Activated naive CD4-positive, alpha-beta T cell treated with Interleukin-2 at 50 U/mL for 16 hours (primary cell): ENCODE measurements at places on chromosomes 2 and 18.

DNA sequence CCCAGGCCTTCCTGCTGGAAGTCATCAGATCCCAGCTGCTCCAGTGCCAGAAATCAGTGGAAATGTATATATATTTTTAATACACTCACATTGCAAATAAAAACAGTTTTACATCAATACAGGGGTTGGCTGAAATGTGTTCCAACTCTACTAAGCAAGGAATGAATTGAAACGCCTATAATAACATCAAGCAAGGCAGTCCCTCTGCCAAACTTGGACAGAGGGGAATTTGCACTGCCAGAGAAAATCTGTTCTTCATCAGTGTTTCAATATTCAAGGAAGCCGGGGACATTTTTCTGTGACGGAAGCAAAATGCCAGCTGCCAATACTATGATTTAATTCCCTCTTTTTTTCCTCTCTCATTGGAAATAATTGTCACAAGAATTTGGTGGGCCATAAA lies 335.3 kb downstream of the TNS1 start:
- no peak for DNase-seq

DNA sequence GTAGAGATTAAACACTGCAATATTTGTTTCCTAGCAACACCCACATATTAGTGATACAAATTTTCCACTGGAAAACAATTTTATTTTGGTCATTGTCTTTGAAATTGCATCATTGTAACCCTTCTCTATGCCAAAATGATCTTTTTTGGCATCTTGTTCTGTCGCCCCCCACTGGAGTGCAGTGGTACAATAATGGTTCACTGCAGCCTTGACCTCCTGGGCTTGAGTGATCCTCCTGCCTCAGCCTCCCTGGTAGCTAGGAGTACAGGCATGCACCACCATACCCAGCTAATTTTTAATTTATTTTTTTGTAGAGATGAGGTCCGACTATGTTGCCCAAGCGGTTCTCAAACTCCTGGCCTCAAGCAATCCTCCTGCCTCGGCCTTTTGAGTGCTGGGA lies 117.4 kb downstream of the PIK3C3 start:
- DNase-seq, result no peak

DNA sequence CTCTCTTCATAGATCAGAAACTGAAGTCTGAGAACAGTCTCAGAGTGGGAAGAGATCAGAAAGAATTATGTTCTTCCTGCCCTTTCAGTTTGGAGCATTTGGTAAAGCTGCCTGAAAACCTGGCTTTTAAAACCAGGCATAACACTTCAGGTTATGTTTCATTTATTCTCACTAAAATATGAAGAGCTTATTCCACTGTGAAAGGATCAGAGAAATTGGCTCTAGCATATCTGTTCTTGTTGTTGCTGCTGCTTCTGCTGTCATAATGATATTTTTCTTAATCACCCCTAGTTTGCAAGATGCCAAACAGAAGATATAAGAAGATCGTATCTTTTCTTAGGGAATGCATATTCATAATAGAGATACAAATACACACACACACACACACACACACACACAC lies 476.9 kb downstream of the XIRP2 start:
- no peak for DNase-seq

DNA sequence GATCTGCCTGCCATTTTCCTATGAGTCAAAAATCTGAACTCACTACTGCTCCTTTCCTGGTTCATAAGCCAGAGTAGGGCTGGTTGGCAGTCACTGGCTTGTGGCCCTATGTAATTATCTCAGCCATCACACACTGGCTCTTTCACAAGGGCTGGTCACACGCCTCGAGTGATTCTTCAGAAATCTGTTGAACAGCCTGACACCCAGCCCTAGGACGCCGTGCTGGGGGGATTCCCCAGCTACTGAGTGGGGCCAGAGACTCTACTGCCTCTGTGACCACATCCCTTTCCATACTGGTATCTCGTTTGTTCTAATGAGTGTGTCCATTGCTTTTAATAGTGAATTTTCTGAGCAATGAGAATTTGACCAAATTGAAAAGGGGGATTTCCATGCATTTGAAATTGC lies 45.8 kb upstream of the RBM44 start:
- peak; percentile 36 for DNase-seq

DNA sequence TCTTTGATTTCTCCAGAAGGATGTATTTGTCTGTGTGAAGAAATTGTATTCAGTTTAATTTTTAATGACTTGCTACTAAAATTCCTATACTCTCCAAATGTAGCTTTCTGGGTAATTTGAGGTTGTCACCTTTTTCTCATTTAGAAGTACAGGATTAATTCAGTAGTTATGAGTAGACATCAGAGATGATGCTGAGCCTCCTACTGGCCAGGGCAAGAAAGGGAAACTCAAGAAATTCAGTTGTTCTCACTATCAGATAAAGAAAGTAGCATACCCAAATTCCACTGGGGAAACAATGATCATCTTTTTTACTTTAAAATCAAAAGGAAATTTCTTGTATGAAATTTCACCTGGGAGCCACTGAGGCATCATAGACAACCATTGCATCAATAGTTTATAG lies 199.4 kb downstream of the SATB2 start:
- DNase-seq, result no peak

DNA sequence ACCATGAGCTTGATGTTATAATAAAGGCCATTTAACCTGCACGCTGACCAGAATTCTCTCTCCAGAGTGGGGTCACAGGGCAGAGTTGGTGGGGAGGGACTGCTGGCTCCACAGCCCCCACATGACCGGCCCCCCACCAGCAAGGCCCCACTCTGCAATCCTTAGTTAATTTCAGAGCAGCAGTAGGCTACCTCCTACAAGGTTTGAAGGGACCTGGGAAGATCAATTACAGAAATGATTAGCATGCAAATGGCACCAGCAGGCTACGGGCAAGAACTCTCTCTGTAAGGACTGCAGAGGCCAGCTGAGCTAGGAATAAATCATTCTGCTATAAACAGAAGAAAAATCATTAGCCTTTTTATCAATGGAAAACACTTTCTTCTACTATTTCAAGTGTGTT lies 135.3 kb downstream of the C1D start:
- DNase-seq, result no peak

- DNase-seq, result no peak
Measured at GRCh38 chr2:140770645-140771044, 1360.2 kb downstream of the LRP1B start.

GRCh38 chr2:237449193-237449881 lies 35.4 kb upstream of the COL6A3 start:
- no peak for DNase-seq

GRCh38 chr18:29104671-29105070 lies 927.7 kb upstream of the CDH2 start:
- no peak for DNase-seq

GRCh38 chr2:85288244-85288725 lies 39.5 kb downstream of the TGOLN2 start:
- no peak for DNase-seq

DNA sequence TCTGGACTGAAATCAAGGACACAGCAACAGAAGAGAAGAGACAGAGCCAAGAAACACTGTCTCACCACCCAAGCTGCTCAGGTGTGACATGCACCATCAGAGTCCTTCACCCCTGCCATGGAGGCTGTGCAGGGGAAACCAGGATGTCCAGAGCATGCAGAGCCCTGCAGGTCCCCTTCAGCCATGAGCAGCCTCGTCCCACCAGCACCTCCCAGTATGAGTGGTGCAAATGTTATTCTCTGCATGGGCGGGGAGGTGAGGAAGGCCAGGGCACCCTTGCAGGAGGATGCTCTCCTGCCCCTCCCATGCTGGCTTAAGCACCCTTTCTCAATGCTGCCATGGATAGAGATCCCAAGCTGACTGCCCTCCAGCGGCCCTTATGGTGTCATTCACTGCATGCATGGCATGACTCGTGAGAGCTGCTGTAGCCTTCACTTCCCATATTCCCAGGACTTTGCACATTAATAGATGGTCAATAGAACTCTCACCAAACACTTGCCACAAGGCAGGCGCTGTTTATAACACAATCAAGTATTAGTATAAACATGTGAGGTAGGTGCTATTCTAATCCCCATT lies 171.0 kb downstream of the ANAPC1 start:
- DNase-seq, result no peak

GRCh38 chr2:9105601-9106337 lies 100.8 kb upstream of the ASAP2 start:
- no peak for DNase-seq

DNA sequence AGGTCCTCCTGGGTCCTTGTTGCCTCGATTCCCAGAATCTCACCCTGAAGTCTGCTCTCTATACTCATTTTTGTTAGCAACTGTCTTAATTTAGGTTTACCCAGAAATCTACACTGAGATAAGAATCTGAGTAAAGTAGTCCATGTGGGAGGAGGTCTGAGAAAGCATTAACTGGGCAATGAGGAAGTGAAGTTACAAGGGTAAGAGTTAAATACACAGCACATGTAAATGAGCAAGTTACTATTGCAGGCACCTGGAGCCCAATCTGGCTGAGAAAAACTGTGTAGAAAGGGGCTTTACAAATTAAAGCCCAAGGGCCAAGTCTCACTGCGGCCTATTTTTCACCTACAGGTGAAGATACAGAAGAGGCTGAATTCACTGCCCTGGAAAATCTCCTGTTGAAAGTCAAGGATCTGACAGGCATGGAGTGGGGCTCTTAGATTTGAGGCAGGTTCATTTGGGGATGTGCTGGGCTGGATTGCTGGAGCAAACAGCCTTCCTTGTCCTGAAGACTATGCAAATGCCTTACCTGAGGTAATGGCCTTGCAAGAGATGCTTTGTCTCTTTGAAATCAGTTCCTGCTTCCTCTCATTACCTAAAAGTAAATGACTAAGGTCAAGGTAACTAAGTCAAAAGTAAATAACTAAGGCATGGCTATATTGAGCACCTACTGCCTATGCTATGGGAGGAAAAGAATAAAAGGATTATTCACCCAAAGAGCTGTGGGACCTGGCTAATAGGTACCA lies 84.4 kb upstream of the DYNAP start:
- DNase-seq, result no peak

DNA sequence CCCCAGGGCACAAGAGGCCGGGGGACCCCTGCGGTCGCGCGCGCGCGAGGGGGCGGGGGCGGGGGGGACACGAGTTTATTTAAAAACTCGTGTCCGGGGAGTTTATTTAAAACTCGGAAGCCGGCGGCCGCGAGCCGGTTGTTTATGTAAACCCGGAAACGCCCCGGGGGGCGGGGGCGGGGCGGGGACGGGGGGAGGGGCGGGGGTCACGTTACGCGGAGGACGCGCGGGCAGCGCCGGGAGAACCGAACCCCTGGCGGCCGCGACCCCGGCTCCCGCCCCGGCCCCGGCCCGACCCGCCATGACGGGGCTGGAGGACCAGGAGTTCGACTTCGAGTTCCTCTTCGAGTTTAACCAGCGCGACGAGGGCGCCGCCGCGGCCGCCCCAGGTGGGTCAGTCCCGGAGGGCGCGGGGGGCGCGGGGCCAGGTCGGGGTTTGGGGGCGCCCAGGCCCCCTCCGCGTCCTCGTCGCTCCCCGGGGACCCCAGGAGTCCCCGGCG lies 4.4 kb downstream of the NFATC1 start:
- DNase-seq, result peak; percentile 65

GRCh38 chr2:137123226-137123625 lies 357.9 kb downstream of the THSD7B start:
- no peak for DNase-seq

GRCh38 chr2:30287857-30288513 lies 56.7 kb downstream of the LBH start:
- no peak for DNase-seq

GRCh38 chr18:12085136-12085535 lies 8.5 kb upstream of the ANKRD62 start:
- no peak for DNase-seq

DNA sequence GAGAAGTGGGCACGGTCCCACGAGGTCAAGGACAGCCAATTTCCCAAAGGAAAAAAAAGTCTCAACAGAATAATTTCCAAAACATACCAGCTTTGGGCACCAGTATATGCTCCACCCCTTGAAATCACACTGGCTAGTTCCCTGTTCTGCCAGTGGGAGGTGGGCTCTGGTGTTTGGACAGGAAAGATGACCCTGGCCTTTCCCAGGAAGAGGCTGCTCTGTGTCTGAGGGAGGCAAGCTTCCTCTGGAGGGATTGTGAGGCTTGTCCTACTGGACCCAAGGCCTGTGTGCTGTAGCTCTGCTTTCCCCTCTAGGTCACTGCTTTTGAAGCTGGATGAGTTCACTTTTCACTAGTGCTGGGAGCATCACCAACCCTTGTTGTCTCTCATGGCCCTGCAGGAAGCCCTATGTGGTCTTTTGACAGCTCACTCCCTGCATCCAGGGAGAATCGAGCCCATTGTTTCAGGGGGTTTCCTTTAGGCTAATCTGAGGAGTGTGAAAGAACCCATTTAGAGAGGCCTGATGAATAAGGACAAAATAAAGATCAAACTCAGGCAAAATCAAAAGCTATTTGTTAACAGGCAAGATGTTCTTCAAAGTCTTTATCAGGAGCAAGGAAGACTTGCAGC lies 36.3 kb downstream of the CXCR4 start:
- DNase-seq, result no peak

DNA sequence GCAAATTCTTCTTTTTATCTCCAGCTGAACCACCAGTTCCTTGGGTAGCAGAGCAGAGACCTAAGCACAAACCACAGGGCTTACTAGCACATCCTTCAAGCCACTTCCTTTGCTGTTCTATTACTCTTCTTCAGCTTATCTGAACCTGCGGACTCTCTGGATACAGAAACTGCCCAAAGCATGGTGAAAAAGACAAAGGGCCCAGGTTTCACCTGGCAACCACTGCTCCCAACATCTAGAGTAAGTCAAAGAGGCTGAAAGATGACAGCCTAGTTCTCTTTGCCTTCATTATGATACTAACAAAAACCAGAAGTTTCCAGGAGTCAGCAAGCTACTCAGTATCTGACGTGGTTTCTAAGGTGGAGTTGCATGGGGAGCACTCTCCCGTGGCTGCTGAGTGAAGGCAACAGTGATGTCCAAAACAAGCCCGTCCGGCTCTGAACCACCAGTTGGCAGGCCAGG lies 43.4 kb downstream of the KANSL3 start:
- DNase-seq, result no peak

- no peak for DNase-seq
Measured at GRCh38 chr2:73827018-73827417, 1.7 kb upstream of the STAMBP start.

GRCh38 chr2:121149384-121149783 lies 135.6 kb downstream of the TFCP2L1 start:
- no peak for DNase-seq

DNA sequence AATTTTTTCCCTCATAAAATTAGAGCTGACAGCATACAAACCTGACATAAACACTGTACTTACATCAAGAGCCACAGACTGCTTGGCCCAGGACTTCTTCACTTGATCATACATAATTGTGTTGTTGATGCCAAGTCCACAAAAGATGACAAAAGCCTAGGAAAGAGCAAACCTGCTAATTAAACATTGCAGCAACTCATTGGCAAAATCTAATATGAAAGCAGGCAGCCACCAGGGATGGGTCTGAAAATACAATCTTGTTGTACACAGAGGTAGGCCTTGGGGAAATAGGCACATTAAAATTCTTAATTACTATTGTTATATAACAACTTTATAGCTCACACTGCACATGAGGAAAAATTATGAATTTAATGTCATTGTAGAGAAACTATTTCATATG lies 255.8 kb downstream of the PDE11A start:
- DNase-seq, result no peak

DNA sequence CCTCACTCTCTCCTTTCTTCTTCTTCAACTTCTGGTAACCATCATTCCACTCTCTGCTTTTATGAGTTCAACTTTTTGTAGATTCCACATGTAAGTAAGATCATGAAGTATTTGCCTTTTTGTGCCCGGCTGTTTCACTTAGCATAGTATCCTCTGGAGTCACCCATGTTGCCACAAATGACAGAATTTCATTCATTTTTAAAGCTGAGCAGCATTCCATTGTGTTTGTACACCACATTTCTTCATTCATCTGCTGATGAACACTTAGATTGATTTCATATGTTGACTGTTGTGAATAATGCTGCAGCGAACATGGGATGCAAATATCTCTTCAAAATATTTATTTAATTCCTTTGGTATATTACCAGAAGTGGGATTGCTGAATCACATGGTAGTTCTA lies 133.6 kb upstream of the ERBB4 start:
- no peak for DNase-seq
